ENCODE measurements at places on chromosomes 13 and 19. TPM values are rescaled to one million over a fixed set of nuclear protein-coding genes. Genes with fewer than 3 reads are reported as not detected.
A peak's percentile ranks its signal among the peaks of the same experiment; 100 is the strongest.

Gene GZMM
- 0.37 TPM for total RNA-seq

Gene TEX101
- not detected for total RNA-seq

DNA sequence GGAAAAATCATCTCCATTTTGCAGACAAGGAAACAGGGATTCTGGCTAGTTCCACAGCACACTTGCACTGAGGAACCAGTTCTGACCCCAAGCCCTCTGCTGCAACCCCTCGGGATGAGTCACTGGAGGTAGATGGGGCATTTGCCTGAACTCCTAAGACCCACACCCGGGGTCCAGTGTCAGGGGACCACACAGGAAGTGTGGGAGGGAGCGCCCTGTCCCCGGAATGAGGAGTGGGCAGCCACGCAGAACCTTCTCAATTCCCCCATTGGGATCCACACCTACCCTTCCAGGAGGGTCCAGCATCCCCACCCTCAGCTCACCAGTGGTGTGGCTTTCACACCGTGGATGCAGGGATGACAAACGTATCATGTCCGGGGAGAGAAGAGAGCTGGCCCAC, 62.7 kb downstream of the TSHZ3 start:
- no peak for DNase-seq

Gene VSTM1
- total RNA-seq, result not detected

DNA sequence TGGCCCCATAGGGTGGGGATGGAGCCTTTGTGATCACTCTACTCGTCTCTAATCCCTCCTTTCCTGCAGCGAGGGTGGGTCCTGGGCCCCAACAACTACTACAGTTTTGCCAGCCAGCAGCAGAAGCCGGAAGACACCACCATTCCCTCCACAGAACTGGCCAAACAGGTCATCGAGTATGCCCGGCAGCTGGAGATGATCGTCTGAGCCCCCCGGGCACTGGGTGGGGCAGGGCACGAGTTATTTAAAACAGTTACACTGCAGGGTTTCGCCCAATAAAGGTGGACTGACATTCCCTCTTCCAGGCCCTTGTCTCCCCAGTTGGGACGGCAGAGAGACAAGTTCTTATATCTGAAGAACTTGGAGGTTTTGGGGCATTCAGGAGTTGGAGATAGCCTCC, 4.7 kb downstream of the GGN start:
- DNase-seq, result no peak

GRCh38 chr19:990119-990571, 6.0 kb downstream of the WDR18 start:
- DNase-seq, result no peak

DNA sequence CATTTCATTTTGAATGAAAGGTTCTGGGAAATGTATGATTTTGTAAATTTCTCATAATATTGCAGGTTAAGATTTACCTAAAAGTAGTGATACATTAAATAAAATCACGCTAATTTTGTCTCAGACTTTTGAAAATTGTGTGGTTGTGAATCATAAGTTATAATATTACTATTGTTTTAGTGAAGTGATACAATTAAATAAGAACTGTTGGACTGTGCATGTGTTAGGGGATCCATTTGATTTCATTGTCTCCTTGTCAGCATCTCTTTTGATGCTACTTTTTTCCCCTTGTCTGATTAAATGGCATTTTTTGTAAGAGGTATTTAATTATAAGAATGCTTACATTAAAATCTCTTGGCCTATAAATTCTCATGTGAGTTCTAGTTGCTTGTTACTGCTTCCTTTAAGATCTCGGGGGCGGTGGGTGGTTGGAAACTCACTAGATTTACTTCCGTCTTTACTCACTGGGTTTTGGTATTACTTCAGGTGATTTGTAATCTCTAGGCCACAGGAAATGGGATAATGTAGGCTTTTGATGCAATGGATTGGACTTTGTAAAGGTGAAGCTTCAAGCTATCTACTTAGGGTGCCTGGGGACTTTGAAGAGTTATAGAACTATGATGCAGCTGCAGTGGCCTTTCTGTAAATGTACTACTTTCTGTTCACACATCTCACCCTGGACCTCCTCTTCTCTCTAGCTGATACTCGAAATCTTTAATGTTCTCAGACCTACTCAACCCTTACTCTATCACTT, 66.5 kb downstream of the PAN3 start:
- no peak for DNase-seq

- DNase-seq, result no peak
Observed at GRCh38 chr13:35839806-35840205, 291.4 kb downstream of the DCLK1 start.

DNA sequence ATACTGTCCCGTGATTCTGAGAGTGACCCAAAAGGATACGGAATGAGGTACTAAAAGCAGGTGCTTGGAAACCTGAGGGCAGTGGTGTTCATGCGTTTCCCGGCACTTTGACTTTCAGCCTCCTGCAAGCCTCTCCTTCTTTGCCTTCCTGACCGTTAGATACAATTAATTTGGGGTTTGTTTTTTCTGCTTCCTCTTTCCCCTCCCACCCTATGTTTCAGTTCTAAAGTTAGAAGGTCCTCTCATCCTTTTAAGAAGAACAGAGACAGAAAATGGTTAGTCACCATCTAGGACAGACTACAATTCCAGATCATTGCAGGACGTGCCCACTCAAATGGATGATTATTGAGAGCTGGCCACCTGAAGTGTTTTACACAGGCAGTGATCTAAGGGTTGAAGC, 1.8 kb upstream of the LILRB4 start:
- DNase-seq, result no peak

DNA sequence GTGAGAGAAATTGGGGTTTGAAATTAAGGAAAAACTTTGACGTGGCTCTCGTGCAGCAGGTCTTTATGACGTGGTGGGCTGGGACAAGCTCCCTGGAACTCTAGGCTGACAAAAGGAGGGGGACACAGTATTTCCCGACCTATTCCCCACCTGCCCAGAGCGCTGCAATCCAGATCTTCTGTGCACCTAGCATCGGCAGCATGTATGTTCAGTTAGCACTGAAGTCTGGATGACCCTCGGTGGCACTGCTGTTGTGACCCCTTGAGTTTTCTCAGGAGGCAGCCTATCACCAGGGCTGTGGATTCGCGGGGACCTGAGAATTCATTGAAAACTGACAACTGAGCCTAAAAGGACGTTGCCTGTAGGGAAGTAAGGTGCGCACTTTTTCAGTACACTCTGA, 9.1 kb upstream of the ZNF536 start:
- DNase-seq, result no peak

DNA sequence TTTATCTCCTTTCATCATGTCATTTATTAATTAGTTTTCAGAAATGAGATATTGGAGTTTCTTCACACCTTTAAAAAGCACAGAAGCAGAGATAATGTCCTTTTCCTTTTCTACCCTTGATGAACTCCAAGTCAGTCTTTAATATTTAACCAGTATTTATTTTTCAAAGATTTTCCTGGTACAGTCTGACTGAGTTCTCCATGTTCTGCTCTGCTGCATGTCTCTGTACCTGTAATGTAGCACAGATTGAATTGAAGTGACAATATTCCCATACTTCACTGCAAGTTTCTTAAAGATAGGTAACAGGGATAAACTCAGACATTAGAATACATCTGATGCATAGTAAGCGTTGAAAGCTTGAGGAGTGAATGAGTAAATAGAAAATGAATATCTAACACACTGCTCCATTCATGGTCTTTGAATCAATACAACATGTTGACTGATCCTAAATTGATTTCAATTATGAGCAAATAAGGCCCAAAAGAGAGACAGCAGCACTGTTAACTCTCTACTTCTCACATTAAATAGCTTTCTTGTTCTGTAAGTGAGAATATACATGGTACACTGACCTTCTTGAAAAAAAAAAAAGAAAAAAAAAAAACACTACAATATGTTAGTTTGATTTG, 1323.6 kb upstream of the PRR20A start:
- DNase-seq, result no peak

DNA sequence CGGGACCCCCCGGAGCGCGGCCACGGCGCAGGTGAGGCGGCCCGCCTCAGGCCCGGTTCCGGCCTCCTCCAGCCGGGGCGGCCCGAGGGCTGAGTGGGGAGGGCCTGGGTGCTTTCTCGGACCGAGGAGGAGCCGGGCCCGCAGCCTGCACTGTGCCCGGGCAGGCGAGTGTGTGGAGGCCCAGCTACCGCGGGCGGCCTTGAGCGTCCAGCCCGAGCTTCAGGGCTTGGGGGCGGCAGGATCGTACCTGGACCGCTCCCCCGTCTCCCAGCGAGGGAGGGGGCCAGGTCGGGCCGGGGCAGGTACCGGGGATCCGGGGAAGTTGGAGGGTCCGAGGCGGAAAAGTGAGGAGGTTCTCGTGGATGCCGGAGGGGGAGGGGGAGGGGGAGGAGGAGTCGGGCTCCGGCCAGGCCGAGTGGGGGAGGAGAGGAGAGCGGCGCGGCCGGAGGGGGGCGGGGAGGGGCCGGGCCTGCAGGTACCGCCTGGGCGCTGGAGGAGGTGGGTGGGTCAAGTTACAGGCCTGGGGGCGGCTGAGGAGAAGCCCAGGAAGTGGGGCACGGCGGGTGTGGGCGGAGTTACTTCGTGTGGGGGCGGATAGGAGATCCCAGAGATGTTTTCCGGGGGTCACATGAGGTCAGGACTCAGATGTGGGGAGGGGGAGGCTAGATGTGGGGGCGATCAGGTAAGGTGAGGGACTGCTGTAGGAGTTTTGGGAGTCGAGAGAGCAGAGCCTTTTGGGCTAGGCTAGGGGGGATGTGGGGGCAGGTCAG, 545 bp downstream of the NACC1 start:
- DNase-seq, result peak; percentile 64

DNA sequence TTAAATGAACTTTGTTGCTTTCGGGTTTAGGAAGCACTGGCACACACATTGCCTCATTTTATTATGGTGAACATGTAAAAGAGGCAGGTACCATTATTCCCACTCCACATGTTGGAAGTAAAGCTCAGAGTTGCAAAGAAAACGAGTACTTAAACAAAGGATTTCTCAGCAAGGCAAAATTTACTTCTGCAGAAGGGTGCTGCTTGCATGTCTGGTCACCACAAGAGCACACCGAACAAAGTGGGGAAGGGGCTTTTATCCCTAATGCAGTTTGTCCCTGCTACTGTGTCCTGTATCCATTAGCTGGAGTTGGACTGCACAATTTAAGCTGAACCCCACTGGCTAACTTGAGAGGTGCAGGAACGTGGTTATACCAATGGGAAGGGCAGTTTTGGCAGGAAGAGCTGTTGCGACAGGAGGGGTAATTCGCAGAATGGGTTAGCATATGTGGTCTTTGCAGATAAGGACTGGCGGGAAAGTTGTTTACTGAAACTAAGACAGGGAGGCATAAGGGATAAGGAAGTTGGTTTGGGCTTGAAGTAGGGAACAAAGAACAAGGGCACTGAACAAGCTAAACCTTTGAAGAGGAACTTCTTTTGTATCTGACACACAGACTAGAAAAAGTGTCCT, 545.5 kb downstream of the UQCRFS1 start:
- DNase-seq, result no peak

Gene TMEM145
- total RNA-seq, result 0.64 TPM

GRCh38 chr19:2536461-2536860, 60.5 kb downstream of the GADD45B start:
- DNase-seq, result no peak

DNA sequence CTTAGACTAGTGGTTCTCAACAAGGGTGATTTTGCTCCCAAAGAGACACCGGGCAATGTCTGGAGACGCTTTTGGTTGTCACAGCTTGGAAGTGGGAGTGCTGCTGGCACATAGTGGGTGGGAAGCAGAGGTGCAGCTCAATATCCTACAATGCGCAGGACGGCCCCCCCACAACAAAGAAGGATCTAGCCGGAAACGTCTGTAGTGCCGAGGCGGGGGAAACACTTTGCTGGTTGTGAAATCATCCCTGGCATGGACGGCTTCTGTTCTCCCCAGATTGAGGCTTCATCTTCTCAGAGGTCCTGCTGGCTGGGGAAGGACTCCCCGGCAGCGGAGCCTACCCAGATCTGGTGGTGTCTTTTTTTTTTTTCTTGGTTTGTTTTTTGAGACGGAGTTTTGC, 13.4 kb upstream of the SYT5 start:
- no peak for DNase-seq

GRCh38 chr19:58439576-58440554, at the start of gene ZNF132:
TSS of gene ZNF132 (minus strand) at chr19:58440153. CDS start at chr19:58439821, 332 bp downstream.
- peak; percentile 96 for DNase-seq

Gene SHISA7
- total RNA-seq, result not detected

- peak; percentile 56 for DNase-seq
Observed at GRCh38 chr13:25300861-25301346, 521 bp upstream of the NUP58 start.
